GM04503 (cell line): ENCODE measurements at places on chromosomes 4 and X.

DNA sequence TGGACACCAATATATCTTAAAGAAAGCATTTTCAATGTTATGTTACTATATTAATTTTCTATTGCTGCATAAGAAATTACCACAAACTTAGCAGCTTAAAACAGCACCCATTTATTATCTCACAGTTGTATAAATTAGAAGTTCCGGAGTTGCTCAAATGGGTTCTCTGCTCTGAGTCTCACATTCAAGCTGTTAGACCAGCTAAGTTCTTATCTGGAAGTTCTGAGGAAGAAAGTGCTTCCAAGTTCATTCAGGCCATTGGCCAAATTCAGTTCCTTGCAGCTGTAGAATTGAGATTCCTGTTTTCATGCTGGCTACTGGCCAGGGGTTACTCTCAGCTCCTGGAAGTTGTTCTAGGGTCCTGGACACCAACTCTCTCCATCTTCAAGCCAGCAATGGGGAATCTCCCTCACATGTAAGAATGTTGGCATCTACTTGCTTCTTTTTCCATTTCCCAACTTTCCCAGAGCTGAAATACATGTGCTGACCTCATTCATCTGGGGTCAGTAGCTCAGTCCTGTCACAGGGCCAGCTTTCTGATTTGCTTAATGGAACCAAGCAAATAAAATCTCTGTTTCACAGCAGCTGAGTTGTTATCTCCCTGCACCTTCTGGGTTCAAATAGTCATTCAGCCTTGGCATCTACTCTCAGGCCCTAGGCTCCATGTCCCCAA lies 99.6 kb upstream of the INTU start:
- no peak for DNase-seq

DNA sequence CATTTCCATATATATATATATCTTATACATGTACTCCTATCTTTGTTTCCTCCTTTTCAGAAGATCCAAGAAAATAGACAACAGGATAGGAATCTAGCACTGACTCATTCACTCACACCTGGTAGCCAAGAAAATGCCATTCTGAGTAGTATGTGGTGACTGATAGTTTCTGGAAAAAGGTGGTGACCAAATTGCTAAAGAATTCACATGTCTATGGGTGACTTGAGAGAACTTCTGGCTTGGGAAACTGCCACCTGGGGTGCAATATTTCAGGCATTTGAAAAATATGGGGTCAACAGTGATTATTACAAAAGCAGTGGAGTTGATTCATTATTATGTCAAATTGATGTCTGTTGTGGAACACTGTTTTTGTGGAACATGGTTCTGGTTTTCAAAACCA lies 605.1 kb downstream of the PCDH18 start:
- DNase-seq, result peak; percentile 1

GRCh38 chrX:69493193-69493592 lies 10.9 kb upstream of the NALF2 start:
- DNase-seq, result no peak

- no peak for DNase-seq
These were observed 22.0 kb upstream of the MSANTD1 start for GRCh38 chr4:3226944-3227343.

- DNase-seq, result no peak
These were observed 59.3 kb upstream of the MAGED1 start for GRCh38 chrX:51834076-51834475.

GRCh38 chr4:9927341-9928007 lies 93.8 kb downstream of the SLC2A9 start:
- no peak for DNase-seq

DNA sequence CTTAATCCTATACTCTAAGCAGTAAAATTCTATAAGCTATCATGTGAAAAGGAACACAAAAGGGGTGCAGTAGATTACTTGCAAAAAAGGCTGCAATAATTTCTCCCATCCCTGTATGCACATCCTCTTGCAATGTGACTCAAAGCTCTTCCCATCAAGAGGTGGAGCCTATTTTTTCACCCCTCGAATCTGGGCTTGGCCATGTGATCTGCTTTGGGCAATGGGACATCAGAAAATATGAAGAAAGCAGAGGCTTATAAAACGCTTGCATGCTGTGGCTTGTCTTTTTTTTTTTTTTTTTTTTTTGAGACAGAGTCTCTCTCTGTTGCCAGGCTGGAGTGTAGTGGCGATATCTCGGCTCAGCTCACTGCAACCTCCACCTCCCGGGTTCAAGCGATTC lies 33.0 kb downstream of the GEMIN8 start:
- DNase-seq, result no peak

- peak; percentile 36 for DNase-seq
These were observed 82.8 kb upstream of the VEGFC start for GRCh38 chr4:176875446-176875930.

GRCh38 chrX:96957718-96958117 lies 74.0 kb downstream of the RPA4 start:
- no peak for DNase-seq

DNA sequence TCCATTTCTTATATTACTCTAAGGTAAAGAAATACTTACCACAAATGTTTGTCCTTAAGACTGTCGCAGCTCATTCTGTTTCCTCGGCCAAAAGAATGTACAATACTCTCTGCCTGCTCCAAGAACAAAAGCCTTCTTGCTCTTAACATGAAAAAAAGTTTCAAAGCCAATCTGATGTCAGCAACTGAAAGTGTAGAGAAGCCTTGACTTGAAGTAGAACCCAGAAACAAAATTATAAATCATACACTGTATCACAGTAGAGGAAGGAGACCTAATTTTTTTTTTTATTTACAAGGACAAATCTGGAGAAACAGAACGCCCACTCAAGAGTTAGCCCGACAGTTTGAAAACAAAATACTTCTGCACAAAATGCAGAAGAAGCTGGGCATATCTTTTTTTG lies at the start of gene MCF2:
Gene MCF2, minus strand, starts transcription at position 101 of the 400 bp plus-strand sequence. CDS start 56,423 bp downstream, outside the sequence.
- no peak for DNase-seq

DNA sequence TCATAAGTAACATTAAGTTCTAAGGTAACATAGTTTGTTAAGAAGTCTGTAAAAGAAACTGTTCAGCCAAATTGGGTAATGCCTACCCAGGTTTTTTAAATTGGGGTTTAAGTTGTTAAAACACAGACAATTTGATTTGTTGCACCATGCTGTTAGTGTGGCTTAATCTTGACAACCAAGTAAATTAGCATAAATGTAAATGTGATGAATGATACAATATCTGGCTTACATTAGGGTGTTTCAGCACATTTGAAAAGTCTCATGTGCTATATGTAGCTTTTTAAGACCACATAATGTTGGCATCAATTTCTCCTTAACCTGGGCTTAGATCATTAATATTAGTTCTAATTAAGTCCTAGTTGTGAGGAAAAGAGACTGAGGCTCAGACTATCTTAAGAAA lies 72.4 kb upstream of the SMARCA5 start:
- no peak for DNase-seq

- DNase-seq, result no peak
These were observed 61.6 kb downstream of the SAT1 start for GRCh38 chrX:23844502-23845138.

GRCh38 chr4:18020145-18020670 lies 1.3 kb downstream of the LCORL start:
- DNase-seq, result no peak

GRCh38 chrX:41329101-41329500 lies 4.9 kb upstream of the DDX3X start:
- no peak for DNase-seq

DNA sequence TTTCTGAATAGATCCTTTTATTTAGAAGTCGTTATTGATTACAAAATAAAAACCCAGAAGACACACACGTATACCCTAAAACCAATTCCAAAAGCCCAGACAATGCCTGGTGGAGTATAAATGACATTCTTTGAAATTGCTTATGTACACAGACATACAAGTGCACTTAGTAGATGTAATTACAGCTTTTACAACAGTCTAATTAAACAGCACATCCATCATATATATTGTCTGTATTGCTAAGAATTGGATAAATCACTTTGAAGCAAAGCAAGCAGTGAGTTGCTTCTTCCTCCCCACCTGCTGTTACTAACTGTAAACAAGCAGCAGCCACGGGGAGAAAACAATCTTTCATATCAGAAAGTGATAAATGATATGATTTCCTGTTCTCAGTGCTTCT lies 645.7 kb downstream of the TLL1 start:
- DNase-seq, result no peak

DNA sequence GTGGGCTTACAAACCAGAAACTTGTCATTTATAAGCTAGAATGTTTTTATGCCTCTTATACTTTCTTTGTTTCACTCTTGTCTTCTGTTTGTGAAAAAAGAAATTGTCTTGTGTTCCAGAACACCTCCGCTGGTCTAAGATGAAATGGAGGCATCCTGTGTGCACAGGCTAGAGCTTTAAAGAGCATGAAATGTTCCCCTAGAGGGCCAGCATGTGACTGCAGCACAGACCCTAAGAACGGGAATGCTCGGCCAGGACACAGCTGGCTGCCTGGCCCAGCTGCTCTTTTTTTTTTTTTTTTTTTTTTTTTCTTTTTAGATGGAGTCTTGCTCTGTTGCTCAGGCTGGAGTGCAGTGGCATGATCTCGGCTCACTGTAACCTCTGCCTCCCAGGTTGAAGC lies 33.6 kb downstream of the SETD7 start:
- DNase-seq, result no peak

- DNase-seq, result no peak
These were observed 83.9 kb upstream of the RAI2 start for GRCh38 chrX:17944833-17945497.
